ENCODE measurements at places on chromosomes 16 and 17.
A peak's percentile ranks its signal among the peaks of the same experiment; 100 is the strongest.

DNA sequence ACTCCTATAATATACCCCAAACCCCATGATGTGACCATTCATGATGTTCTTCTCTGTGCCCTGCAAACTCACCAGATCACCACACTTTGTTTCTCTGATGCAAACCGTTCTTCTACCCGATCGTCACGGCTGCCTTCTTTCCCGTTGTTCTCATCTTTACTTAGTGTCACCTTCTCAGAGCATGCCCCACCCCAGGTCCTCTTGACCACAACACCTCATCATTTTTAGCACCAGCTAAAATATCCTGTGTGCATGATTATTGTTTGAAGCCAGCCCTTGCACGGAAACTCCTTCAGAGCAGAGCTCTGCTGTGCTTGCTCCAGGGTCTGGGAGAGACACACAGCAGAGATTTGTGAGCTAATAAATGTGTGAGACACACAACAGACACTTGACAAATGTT lies 38.9 kb upstream of the CREBBP start:
- DNase-seq = no peak

DNA sequence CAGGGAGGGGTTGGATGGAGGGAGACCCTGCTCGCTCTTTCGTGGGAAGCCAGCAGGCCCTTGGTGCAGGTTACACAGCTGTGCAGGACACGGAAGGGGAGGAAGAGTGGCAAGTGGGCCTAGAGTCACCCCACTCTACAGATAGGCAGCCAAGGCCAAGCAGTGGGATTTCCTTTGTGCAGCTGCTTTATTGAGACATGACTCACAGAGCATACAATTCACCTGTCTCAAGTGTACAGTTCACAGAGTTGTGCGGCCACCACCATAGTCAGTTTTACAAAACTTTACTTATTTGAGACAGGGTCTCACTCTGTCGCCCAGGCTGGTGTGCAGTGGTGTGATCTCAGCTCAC lies 91.2 kb upstream of the CIBAR2 start:
- no peak for DNase-seq

DNA sequence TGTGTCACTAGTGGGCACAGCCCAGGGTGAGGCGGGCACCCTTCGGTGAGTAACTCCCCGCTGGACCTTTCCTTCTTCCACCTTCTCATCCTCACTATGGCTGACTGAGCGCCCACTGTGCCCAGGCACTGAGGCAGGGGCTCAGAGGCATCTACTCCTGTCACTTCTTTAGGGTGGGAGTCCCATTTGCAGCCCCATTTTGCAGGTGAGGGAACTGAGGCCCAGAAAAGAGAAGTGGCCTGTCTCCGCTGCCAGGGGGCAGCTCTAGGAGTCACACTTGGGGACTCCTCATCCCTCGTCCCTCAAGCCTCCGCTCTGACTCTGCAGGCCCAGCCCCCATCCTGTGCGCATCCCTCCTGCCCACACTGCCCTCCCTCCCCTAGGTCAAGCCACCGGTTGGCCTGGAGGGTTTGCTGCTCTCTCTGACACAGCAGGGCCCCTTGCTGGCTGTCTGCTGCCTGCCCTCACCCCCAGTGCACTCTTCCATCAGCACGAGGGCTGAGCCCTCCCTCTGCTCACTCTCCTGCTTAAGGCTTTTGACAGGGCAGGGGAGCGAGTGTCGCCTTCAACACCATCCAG lies 62.4 kb downstream of the CNGB1 start:
- no peak for DNase-seq

DNA sequence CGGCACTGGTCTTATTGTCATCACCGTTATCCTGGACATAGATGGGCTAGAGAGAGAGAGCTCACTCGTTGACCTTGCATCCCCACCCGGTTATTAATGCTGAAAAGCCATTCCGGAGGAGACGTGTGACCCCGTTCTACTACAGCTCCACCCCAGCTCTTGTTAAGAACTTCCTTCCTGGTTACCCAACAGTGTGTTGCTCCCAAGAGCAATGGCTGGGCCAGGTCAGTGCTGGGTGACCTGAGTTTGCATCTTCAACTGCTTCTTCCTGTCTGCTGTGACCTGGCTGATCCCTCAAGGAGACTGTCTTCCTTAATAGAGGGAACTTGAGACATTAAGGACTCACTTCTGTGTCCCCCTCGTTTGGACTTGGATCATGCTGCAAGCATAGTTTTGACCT lies 96.1 kb upstream of the SDK2 start:
- DNase-seq = no peak

DNA sequence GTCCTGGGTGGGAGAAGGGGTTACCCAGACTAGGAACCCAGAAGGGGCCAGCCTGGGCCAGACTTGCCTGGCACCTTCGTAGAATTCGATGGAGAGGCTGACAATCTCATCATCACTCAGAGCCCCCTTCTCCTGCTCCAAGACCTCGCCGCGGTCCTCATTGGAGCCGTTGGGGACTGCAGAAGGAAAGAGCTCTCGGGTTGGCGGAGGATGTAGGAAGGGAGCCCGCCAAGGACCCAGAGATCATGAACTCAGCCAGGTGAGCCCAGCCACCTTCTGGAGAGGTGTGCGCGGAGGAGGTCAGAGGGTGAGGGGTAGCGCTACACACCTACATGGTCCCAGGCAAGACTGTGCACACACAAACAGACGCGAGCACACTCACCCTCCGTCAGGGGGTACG lies 8.5 kb downstream of the CISD3 start:
- DNase-seq = no peak

GRCh38 chr17:77735081-77735565 lies 223.4 kb upstream of the TNRC6C start:
- DNase-seq = peak; percentile 80

DNA sequence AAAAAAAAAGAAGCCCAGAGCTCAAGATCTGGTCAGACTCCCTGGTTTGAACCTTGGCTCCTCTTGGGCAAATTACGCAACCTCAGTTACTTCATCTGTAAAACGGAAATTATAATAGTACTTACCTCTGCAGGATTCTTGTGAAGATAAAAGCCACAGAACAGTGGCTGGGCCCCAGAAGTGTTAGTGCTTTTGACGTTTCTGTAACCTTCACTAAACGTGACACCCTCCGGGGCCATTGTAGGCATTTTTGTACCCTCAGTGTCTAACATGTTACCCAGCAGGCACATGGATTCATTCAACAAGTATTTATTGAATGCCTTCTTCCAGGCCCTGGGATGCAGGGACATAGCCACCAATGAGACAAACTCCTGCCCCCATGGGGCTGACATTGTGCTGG lies 58.0 kb downstream of the PITPNC1 start:
- no peak for DNase-seq

DNA sequence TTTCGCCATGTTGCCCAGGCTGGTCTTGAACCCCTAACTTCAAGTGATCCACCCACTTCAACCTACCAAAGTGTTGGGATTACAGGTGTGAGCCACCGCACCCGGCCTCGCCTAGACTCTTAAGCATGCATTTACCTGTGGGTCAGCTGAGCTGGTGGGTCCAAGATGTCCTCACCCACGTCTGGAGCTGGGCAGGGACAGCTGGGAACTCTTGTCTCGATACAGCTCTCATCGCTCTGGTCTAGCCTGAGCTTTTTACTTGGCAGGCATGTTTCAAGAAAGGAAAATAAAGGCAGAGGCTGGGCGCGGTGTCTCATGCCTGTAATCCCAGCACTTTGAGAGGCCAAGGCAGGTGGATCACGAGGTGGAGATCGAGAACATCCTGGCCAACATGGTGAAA lies 56.9 kb upstream of the PHOSPHO1 start:
- no peak for DNase-seq

DNA sequence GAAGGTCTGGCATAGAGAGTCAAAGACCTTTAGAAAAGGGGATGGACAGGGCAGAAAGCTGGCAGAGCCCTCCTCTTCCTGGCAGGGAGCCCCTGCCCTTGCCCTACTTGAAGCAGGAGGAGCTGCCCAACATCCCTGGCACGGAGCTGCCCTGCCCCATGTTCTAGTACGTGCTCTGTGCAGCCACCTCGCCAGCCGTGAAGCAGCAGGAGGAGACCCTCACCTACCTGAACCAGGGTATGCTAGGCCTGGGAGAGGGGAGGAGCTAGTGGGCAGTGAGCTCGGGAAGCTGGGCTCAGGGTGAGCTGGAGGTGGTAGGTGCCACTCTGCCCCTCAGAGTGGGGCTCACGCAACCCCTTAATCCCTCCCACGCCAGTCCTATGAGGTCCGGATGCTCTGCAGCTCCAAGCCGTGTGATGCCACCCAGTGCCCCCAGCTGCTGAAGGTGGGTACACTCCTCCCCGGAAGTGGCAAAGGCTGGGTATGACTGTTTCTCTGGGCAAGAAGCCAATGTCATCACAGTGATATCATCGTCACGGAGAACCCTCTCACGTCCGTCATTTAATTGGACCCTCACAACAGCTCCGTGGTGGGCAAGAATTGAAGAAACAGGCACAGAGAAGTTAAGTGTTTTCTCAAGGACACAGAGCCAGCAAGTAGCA lies 12.7 kb upstream of the STAC2 start:
- no peak for DNase-seq

- DNase-seq = no peak
These were observed 174.9 kb downstream of the SEC14L1 start for GRCh38 chr17:77315551-77316190.

- DNase-seq = no peak
These were observed 6.7 kb downstream of the TRPV1 start for GRCh38 chr17:3602499-3602898.

DNA sequence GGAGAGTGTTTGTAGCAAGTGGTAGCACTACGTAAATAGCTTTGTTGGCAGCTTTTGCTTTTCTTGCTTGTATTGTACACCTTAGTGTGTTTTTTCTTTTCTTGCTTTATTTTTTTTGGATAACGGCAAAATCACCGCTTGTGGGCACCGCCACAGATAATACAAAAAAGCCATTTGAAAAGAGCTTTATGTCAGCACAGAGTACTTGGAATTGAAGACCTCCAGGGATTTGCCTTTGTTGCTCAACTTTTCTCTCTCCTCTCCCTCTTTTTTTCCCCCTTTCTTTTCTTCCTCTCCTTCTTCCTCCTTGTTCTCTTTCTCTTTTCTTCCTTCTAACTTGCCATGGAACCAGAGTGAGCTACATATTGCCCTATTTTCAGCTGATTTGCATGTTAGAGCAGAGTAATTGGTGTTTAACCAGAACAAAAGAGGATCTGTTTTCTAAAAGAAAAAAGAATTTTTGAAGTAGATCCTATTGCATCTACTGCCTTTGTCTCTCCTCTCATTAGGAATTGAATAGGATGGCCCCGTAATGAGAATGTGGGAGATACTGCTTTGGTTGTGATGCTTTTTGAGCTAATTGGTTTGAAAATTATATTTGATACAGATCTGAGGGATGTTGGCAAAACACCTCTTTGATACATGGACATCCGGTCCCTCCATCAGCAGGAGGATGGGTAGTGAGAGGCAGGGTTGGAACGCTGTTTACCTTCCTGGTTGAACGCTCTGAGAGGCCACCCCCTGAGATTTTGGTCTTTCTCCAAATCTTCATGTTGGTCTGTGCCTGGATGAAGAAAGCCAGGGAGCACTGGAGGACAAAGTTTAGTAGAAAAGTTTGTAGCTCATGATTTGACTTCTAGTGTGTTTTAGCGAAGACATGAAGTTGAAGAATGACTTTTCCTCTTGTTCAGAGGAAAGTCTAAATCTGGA lies 85.6 kb downstream of the MSI2 start:
- no peak for DNase-seq

DNA sequence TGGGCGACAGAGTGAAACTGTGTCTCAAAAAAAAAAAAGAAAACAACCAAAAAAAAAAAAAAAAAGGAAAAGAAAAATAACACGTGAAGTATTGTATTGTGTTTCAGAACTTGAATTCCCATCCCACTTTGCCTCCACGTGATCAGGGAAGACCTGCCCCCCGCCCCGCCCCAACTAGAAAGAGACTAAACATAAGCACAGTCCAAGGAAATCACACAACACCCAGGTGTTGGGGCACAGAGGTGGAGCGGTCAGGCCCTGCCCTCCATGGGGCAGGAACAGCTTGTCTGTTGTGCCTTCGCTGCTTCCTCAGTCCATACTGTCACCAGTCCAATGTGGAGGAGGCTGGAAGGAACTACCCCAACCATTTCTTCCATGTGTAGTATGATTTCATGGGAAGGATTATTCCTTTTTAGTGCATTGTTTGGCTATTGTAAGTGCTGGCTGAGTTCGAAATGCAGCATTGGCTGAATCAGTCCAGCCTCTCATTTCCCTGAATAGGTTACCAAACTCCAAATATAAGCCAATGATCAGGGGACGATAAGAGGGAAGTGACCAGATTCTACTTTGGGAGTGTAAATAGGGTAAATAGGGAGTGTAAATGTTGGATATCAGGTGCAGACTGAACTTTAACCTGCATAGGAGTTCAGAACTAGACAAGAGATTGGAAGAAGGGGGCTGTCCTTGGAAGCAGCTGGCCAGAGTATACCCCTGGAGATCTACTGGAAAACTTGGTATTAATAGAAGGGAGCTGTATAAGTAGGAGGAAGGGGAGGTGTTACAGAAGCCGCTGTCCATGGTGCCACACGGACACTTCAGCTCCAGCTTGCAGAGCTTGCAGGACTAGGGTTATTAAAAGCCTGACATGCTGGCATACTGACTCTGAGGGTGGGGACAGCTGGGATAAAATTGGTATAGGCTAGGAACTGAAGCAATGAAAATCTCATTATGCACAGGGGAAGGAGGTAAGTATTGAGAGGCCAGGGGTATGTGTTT lies 50.7 kb downstream of the TANGO6 start:
- DNase-seq = peak; percentile 37

- DNase-seq = no peak
These were observed 142.7 kb upstream of the C17orf78 start for GRCh38 chr17:37233036-37233435.

- DNase-seq = peak; percentile 52
These were observed 345 bp downstream of the EMC8 start for GRCh38 chr16:85798901-85799496.

DNA sequence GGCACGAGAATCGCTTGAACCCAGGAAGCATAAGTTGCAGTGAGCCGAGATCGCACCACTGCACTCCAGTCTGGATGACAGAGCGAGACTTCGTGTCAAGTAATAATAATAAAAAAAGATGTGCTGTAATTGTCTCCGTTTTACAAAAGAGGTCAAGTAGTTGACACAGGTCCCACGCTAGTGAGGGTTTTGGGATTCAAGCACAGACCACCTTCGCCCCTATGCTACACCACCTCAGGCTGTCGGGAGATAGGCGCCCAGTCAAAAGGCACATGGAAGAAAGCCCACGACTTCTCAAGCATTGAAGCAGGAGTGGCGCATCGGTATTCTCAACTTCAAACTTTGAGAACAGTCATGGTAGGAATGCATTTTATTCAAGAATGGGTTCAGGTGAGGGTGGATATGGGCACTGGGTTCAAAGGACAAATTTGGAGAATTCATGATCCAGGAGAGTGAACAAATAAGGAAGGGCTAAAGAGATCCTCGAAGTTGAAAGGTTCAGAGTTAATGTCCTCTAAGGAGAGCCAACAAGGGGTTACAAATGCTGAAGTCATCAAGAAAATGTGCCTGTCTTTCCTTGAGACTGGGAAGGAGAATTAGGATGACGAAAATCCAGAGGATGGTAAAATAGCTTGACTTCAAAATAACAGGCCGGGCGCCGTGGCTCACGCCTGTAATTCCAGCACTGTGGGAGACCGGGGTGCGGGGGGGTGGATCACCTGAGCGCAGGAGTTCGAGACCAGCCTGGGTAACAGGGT lies 1.4 kb upstream of the AMZ2 start:
- DNase-seq = no peak

Measured in liver (tissue), 10 donors.